ENCODE measurements at places on chromosomes 5 and 9. TPM values are rescaled to one million over a fixed set of nuclear protein-coding genes. Genes with fewer than 3 reads are reported as not detected.

Gene MLANA
- total RNA-seq: not detected

Gene CNTFR
- total RNA-seq: 23.8 TPM

Gene PCDHB5
- 16.3 TPM for total RNA-seq

Gene KIF4B
- 0.63 TPM for total RNA-seq

Gene SPINK7
- not detected for total RNA-seq

Gene NR5A1
- not detected for total RNA-seq

Gene SLC25A2
- total RNA-seq: 0.63 TPM

Gene SPATA31D4
- total RNA-seq: not detected

Gene HAPLN1
- total RNA-seq: 7.2 TPM

Gene ADGRV1
- 631 TPM for total RNA-seq

Gene PCDHA9
- total RNA-seq: 42.6 TPM

Gene TNPO1
- total RNA-seq: 295 TPM

Gene GABRA1
- 17.2 TPM for total RNA-seq

Gene PCDHGA10
- total RNA-seq: 36.3 TPM

Gene RORB
- 55.7 TPM for total RNA-seq

Gene TXNDC8
- total RNA-seq: not detected

Gene C9orf50
- total RNA-seq: not detected

Gene FOXD4L5
- 0.31 TPM for total RNA-seq

Gene FRMPD1
- total RNA-seq: 1.3 TPM

Gene FGF10
- 1.3 TPM for total RNA-seq

Gene ICE1
- 68.2 TPM for total RNA-seq

Gene SLC36A1
- 31.0 TPM for total RNA-seq

Gene AHRR
- total RNA-seq: 2.8 TPM

Data from parietal lobe (tissue), 2 donors.